Posterior cingulate gyrus (tissue), 11 donors: ENCODE measurements at places on chromosomes 5 and 9.

DNA sequence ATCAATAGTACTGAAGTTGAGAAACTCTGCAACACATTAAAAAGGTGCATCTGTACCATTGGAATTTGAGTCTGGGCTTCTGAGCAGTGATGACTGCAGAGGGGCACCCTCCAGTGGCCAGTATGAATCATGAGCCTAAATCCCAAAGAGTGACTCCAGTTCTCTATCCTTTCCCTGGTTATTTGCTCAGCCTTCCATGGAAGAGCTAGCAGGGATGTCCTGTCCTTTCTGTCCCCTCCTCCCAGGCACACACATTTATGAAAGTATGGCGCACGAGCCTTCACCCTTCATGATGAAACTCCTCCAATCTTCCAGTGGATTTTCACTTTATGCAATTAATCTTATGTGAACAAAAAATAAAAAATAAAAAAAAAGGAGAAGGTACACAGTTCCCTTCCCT lies 81.0 kb downstream of the ESM1 start:
- DNase-seq: no peak

DNA sequence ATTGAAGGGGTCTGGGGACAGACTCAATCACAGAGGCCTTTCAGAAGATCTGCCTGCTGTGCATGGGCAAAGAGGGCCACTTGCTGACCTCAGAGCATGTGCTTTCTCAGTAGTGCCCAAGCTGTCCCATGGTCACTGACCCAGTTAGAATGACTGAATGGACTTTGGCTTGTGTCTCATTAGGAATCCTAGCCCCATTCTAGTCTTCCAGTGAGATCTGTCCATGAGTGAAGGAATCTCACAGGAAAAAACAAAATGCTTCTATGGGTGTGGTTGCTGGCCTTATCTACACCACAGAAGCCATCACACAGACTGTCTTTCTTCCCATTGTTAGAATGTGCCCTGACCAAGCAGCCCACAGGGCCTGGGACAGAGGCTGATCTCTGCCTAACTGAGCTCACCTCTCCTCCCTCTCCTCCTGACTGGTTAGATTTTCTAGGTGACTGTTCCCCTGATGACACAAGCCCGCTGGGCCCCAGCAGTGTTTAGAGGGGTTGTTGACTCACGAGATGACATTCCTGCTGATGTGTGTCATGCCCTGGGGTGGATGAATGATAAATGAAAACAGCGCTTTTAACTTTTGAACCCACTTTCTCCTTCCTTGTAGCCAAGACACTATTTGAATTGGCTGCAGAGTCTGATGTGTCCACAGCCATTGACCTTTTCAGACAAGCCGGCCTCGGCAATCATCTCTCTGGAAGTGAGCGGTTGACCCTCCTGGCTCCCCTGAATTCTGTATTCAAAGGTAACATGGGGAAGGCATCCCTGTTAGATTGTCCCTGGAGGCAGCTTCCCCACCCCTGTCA lies 24.8 kb downstream of the TGFBI start:
- DNase-seq: no peak

- DNase-seq: no peak
Observed at GRCh38 chr5:143914756-143915155, 102.8 kb downstream of the HMHB1 start.

GRCh38 chr5:6435356-6435755 lies 13.3 kb upstream of the UBE2QL1 start:
- DNase-seq: no peak

DNA sequence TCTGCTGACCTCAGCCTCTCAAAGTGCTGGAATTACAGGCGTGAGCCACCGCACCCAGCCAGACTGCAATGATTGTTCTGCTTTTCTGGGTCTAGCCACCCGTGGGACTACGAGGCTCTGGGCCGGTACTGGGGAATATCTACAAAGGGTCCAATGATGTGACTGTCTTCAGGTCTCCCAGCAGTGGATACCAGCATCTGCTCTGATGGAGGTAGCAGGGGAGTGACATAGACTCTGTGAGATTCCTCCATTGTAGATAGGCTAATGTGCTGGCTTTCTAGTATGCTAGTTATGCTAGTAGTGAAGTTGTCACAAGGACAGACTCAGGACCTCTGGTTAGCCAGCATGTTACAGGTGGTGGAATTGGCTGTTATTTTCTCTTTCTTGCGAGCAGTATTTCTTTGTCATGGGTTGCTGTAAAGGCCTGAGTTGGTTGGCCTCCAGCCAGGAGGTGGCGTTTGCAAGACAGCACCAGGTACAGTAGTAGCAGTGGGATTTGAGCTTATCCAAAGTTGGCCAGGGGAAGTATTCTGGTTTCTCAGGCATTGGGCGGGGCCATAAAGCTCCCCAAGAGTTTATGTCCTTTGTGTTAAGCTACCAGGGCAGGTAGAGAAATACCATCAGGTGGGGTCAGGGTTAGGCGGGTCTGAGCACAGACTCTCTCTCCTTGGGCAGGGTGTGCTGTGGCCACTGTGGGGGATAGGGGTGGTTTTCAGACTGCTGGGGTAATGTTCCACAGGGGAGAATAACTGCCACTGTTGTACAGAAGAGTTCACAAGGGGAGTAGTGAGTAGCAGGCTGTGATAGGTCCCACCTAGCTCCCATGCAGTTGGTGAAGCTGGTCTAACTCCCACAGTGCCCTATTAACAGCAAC lies 105.2 kb downstream of the SGCD start:
- DNase-seq: no peak
